ENCODE measurements at places on chromosomes 4 and X.

DNA sequence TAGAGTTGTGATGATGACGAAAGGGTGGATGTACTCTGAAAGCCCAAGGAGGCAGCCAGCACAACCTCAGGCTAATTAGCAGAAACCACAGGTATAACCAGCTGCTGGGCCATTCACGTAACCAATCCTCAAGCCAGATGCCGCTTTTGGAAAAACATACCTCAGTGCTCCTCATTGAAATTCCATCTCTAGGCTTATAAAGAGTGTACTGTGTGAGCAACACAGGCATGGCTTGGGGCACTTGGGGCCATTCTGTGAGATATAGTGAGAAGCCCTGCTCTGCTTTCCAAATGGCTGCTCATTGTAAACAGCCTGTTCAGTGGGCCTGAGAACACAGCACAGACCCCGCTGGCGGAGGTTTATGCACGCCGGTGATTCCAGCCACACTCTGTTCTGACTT is 182.1 kb upstream of the HHIP start:
- DNase-seq = no peak

- no peak for DNase-seq
Measured at GRCh38 chr4:156795727-156796126, 175.9 kb downstream of the PDGFC start.

GRCh38 chrX:2397229-2398063 is 103.3 kb downstream of the DHRSX start:
- DNase-seq = no peak

- DNase-seq = peak; percentile 9
Measured at GRCh38 chrX:23317799-23318724, 16.6 kb upstream of the PTCHD1 start.

DNA sequence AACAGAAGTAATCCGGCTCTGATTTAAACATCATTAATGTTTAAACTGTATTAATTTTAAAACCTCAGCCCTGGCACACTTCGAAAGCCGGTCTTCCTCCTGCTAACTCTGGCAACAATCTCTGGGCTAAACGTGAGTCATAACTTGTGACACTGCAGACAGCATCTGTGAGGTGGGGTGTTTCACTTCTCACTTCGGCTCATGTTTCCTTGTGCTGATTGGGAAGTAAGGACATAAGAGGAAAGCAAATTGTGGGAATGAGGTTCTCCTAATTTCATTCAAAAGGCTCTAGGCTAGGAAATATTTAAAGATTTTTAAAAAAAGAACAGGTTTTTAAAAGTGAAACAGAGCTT is 139.9 kb upstream of the USP9X start:
- DNase-seq = peak; percentile 83

DNA sequence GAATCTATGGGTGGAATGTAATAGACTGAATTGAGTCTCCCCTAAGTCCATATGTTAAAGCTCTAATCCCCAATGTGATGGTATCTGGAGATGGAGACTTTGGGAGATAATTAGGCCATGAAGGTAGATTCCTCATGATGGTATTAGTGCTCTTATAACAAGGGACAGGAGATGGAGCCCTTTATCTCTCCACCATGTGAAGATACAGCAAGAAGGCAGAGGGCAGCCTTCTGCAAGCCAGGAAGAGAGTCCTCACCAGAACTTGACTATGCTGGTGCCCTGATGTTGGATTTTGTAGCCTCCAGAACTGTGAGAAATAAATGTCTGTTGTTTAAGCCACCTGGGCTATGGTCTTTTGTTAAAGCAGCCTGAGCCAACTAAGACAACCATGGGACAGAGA is 76.4 kb upstream of the F8A3 start:
- no peak for DNase-seq

- DNase-seq = no peak
Measured at GRCh38 chr4:9792381-9792780, 10.9 kb downstream of the DRD5 start.

DNA sequence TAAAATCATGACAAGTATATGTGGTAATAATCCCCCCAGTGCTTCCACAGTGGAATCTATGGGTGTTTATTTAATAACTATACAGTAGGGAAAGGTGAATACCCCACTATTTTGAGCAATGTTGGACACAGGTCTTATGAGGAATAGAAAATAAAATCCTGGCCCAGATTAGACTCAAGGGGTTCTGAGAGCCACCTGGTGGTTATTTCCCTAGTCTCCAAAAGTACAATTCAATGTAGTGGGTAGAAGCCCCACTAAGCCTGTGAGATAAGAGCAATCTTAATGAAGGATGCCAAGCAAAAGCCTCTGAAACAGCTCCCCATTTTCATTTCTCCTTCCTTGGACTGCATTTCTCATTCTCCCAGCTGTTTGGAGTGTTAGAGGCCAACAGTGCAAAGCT is 328.2 kb upstream of the NR3C2 start:
- DNase-seq = no peak

DNA sequence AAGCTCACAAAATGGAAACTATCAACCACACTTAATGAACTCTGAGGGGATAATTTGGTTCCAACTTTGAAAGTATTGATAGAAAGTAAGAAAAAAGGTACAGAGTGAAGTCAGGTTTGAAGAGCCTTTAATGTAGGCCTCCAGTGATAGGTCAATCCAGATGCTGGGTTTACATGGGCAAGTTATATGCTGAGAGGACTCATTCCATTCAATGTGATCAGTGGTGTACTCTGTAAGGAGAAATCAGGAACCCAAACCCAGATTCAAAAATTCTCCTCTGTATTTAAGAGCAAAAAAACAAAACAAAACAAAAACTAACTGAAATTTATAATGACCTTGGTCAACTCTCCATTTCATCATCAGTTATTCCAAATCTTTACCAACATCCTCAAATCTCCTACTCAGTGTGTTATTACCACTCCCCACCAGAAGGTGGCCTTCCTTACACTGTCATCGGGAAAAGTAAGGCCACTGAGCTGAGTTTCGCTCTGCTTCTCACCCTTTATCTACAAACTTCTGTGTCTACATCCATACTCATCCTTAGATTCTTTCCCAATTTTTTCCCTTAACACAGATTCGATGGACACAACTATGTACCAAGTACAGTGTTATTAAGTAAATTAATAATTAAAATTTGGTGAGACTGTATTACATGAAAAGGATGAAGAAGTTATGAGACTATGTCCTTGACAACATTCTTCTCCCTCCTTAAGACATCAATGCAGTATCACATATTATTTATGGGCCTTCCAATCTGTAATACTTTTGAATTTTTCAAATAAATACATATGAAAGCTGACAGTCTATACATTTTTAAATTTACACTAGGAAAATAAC is 88.3 kb downstream of the ZAR1 start:
- peak; percentile 78 for DNase-seq

- no peak for DNase-seq
Measured at GRCh38 chr4:110897784-110898183, 274.9 kb upstream of the PITX2 start.

- DNase-seq = no peak
Measured at GRCh38 chr4:53101191-53101581, 239.1 kb downstream of the RASL11B start.

GRCh38 chr4:155007660-155008176 is 200.7 kb upstream of the NPY2R start:
- DNase-seq = no peak

DNA sequence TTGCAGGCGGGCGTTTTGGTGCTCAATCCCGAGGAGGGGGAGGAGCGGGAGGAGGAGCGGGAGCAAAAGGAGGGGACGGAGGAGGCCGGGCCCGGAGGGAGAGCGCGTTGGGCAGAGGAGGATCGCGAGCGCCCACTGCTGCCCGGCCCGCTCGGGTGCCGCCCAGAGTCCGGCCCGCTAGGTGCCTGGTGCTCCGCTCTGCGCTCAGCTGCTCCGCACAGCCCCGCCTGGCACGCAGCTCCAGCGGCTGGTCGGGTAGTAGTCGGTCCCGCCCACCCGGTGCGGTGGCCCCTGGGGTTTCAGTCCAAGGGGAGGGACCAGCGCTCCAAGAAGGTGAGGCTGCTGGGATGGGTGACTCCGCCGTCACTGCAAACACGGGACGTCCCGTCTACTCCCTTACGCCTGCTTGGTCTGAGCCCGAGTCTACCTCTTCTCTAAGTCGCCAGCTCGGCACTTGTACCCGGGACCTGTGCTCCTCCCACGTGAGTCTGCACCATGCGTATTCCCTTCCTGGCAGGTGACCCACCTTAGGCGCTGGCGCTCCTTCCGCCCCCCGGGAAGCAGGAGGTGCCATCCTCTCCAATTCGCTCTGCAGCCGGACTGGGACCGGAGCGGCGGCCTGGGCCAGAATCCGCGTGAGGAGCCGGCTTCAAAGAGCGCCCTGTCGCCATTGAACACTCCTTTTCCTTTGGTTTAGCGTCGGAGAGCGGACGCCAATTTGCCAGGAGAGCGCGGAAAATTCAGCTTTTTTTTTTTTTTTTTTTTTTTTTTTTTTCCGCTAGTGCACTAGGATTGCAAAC is 405 bp upstream of the HS3ST1 start:
- DNase-seq = peak; percentile 90

GRCh38 chr4:1474126-1475090 is 68.2 kb upstream of the NKX1-1 start:
- no peak for DNase-seq

GRCh38 chr4:36823199-36823967 is 421.2 kb upstream of the NWD2 start:
- DNase-seq = no peak

GRCh38 chr4:13829457-13829856 is 201.9 kb upstream of the BOD1L1 start:
- DNase-seq = no peak

GRCh38 chrX:25105221-25105620 is 89.5 kb upstream of the ARX start:
- no peak for DNase-seq

DNA sequence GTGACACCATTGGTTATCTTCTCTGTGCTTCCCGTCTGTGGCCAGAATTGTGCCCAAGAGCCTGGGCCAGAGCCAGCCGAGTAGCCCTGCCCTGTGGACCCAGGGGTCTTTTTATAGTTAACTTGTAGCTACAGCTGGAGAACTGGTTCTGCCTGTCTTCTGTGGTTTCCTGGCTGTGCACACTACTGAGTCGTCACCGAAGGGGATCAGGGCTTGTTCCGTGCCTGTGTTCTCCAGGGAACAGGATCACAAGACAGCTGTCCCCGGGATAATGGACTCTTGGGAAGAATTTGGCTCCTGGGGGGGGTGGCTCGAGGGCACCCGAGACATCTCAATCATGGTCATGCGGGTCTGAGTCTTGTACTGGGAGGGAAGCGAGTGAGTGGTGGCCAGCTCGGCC is 22.1 kb upstream of the OPN1LW start:
- DNase-seq = no peak

GRCh38 chr4:94695384-94695783 is 62.4 kb upstream of the BMPR1B start:
- DNase-seq = peak; percentile 34

DNA sequence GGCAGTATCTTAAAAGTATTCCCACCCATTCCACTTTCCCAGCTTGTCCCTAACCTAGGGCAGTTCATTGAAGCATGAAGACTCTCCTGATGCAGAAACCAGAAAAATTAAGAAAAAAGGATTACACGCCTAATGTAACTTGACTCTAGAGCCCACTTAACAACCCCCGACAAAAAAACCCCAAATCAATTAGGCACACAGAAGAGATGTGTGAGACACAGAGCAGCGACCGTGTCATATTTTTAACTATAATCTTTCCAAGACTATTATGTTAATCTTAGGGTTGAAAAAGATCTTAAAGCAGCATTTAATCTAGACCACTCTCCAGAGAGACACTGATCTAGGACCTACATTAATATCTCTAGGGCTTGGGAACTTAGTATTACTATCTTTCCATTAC is 1.3 kb downstream of the YTHDC1 start:
- DNase-seq = no peak

- DNase-seq = no peak
Measured at GRCh38 chr4:154476232-154476631, 15.4 kb downstream of the DCHS2 start.

Data from suppressor macrophage treated with lipopolysaccharide for 4 hours (primary cell).